ENCODE measurements at places on chromosomes 12 and 14.

DNA sequence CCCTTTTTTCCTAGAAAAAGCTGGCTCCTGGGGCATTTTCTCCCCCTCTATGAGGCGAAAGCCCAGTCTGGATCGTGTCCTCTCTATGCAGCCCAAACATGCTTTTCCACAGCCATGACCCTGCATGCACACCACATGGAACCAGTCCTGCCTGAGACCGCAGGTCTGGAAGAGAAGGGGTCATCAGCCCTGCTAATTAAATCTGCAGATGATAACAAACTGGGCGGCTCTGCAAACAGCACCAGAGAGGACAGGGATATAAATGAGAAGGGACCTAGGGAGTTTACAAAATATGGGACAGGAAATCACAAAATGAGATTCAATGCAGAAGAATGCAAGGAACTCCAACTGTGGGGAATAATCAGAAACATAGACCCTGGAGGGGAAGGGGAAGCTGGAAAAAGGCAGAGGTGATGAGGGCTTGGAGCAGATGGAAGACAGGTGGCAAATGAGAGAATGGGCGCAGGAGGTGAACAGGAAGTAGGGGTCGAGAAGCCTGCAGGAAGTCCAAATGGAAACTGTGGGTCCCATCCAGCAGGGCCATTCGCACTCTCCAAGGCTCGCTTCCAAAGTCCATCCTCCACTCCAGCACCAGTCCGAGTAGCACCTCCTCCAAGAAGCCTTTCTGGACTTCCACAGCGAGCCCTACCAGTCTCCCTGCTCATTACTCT lies 76.3 kb downstream of the ANO2 start:
- no peak for DNase-seq

DNA sequence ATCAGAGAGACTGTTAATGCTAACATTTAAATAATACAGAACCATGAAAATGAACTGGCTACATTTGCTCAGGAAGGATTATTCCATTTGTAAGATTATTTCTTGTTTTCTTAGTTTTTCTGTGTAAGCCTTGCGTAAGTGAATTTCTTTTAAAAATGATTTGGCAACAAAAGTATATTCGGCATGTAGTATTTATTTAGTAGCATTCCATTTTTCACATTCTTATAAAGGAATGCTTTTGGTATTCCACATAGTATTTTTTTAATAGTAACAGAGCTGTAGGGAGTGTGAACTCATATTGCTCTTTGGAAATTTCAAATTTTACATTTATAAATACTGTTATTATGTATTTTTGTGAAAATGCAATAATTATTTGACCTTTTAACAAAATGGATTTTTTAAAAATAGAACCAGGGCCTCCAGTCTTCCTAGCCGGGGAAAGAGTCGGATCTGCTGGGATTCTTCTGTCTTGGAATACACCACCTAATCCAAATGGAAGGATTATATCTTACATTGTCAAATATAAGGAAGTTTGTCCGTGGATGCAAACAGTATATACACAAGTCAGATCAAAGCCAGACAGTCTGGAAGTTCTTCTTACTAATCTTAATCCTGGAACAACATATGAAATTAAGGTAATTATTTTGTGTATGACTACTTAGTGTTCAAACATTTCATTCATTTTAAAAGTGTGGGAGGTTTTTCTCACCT lies 1.2 kb downstream of the PTPRQ start:
- DNase-seq = no peak

DNA sequence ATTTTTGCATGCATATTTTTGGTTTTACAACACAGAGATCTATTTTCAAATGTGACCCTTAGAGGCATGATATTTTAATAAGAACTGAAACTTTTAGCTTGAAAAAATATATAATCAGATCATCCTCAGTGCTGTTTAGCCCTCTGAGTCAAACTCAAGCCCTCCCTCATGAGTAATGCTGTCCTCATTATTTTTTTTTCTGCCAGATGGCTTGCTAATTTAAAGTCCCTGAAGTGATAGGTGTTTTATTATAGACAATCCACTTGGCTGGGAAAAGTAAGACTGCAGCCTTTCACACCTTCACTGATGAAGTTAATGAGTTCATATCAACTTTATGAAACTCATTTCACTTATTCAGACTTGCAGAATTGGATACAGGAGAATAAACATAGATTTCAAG lies 227.7 kb downstream of the SLC16A7 start:
- no peak for DNase-seq

DNA sequence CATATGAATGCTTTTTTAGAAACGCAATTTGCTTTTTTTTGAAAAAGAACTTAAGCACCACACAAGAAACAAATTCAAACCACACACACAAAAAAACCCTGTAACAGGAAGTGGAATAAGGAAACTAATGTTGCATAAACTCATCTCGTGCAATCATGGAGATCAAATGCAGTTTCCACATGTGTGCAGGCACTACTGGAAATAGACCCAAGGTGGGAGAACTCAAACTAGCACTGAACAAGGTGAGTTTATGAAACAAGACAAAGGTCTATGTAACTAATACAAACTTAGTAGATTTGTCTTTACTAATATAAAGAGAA lies 17.5 kb downstream of the NIN start:
- no peak for DNase-seq

GRCh38 chr12:105992849-105993740 lies 145.7 kb downstream of the NUAK1 start:
- DNase-seq = no peak

DNA sequence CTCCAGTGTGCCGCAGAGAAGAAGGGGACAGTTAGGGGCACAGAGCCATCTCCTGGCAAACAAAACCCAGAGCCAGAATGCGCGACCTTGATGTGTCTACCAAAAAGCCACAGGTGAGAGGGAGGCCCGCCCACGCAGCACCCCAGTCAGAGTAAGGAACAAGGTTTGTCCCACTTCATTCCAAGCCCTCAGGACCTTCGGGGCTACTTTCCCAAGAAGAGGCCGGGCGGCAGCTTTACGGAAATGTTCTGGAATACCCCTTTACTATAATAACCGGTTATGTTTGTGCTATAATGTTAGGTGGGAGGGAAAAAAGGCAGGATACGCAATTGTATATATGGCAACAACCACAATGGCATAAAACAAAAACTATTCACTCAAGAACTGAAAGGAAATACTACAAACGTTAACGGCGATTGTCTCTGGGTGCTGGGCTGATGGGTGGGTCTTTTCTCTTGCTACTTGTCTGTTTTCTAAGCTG lies 12.3 kb downstream of the CCDC88C start:
- no peak for DNase-seq

DNA sequence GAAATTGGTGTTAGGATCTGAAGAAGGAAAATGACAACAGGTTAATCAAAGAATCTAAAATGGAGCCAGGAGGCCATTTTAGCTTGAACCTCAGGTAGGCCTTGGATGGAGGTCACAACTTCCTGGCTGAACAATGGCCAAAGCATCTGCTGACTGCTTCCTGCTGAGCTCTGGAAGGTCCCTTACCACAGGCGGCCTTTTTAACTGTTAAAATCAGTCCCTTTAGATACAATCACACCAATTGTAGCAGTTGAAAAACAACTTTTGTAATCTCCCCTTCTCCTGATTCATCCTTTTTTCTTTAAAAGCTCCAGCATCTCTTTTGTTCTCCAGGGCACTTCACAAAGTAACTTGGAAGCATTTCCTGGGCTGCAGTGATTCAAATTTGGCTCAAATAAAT lies 388.8 kb downstream of the PDZRN4 start:
- DNase-seq = no peak

GRCh38 chr12:43312991-43313505 lies 239.0 kb downstream of the ADAMTS20 start:
- no peak for DNase-seq

- DNase-seq = no peak
These were observed 328.3 kb downstream of the TMEM121 start for GRCh38 chr14:105854600-105855245.

- no peak for DNase-seq
These were observed 46.6 kb downstream of the ATF7 start for GRCh38 chr12:53579545-53579955.

DNA sequence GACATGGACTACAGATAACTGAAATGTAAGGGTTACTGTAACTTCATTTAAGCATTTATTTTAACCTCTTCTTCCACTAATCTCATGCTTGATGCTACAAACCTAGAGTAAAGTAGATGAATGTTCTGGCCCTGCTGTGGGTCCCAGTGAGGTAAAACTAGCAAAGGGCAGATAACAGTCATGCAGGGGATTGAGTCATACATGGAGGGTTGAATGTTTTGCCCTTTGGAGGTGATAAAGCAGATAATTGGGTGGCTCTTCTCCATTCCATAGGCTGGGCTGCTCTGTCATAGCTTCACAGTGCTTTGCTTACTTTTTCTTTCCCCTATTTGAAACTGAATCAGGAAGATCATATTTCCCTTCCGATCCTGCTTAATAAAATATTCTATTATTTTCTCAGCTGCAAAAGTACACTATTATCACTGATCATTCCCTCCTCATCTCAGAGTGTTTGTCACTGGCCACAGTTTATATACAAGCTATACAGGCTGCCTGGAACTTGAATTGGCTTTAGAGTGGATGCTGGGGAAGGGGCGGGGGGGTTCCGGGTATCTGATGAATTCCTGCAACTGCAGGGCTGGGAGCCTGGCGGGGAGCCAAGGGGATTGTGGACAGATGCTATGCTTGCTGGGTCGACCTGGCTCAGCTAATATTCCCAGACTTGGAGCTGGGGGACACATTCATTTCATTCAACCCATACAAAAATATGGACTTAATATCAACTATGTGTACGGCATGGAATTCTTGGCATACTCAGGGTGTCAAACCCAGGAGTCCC lies 235.1 kb downstream of the NRXN3 start:
- DNase-seq = peak; percentile 24

GRCh38 chr14:69354383-69355153 lies 43.5 kb downstream of the ERH start:
- DNase-seq = no peak

All from NCI-H1092 treated with DMSO at 0.1 percent for 48 hours (cell line).